ENCODE measurements at places on chromosomes 5 and 9. TPM values are rescaled to one million over a fixed set of nuclear protein-coding genes. Genes with fewer than 3 reads are reported as not detected.
A peak's percentile ranks its signal among the peaks of the same experiment; 100 is the strongest.

Gene TMEFF1
- total RNA-seq, result 111 TPM

DNA sequence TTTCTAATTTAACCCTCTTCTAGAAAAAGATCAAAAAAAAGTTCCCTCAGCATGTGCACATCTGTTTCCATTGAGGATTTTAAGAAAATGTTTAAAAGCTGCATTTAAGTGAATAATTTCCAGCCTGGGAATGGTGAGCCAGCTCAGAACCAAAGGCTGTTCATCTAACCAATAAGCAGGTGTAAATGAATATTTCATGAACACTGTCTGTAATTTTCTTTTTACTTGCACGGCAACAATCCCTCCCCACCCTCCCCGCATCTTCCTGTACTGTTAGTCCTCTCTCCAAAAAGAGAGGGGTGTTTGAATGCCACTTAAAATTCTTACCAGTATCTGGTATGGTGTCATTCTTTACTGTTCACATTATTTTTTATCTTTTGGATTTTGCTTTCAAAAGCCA lies 425.6 kb downstream of the PDE4D start:
- no peak for DNase-seq

Gene EFNA5
- 81.7 TPM for total RNA-seq

- peak; percentile 75 for DNase-seq
Measured at GRCh38 chr5:73232266-73233041, 59.5 kb downstream of the TMEM174 start.

- no peak for DNase-seq
Measured at GRCh38 chr5:137466889-137467288, 32.2 kb downstream of the SPOCK1 start.

Data from endodermal cell (in vitro differentiated cells).